ENCODE measurements at places on chromosomes 7 and 10. TPM values are rescaled to one million over a fixed set of nuclear protein-coding genes. Genes with fewer than 3 reads are reported as not detected.

DNA sequence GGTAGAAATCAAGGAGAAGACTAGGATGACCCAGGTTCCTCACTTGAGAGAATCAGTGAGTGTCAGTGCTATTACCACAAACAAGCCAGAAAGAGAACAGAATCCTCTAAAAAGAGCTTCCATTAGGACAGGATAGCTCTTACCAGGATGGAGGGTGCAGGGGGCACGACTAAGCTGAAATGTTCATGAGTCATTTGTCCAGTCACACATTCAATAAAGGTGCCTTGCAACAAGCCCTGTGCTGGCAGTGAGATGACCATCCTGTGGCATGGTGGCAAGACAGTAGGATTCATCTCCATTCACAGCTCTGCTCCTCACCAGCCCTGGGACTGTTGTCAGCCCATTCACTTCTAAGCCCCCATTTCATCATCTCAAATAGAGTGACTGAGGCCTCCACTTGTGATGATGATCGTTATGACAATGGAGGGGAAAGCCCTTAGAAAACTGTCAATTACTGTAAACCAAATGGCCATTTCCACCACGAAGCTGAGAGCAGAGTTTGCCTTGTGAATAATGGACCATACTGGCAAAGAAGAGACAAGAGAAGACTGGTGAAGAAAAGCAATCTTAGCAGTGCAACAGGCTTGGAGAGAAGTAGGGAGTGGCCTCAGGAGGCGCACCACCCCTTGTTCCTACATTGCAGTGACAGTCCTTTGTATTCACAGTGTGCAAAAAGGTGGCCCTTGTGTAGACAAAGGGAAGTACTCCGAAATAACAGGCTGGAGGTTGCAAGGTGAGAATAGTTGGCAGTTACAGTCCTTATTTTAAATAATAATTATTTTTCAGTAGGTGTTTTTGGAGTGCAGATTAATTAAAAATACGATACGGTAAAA, 9.0 kb upstream of the WIPF3 start:
- DNase-seq: no peak

DNA sequence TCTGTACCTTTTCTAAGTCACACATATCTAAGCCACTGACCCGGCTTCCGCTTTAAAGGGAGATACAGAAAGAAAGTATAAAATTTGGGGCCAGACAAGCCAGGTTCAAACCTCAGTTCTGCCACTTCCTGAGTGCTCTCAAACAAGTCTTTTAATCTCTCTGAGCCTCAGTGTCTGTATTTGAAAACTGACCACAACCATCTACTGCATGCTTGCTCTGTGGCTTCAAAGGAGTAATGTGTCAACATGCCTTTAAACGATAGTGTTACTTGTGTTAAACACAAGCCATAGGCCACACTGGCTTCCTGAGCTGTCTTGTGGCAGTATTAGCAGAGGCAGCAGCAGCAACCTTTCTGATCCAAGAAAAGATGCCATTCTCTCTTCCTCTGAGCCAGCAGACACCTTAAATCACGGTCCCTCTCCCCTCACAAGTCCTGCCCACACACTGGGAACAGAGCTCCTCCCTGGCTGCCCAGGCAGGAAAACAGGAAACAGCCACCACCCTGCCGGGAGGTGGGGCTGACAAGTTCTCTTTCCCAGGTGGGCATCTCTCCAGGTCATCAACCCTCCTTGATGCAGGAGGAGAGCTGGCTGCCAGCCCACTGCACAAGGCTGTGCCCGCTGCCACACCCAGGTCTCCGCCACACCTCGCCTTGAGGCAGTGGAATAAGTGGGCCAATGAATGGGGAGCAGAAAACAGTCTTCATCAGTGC, 10.7 kb downstream of the HIP1 start:
- DNase-seq: no peak

Gene DDX56
- total RNA-seq: 61.3 TPM

Gene PNLIPRP2
- not detected for total RNA-seq

GRCh38 chr10:44382131-44382858, 2.6 kb downstream of the CXCL12 start:
- DNase-seq: no peak

DNA sequence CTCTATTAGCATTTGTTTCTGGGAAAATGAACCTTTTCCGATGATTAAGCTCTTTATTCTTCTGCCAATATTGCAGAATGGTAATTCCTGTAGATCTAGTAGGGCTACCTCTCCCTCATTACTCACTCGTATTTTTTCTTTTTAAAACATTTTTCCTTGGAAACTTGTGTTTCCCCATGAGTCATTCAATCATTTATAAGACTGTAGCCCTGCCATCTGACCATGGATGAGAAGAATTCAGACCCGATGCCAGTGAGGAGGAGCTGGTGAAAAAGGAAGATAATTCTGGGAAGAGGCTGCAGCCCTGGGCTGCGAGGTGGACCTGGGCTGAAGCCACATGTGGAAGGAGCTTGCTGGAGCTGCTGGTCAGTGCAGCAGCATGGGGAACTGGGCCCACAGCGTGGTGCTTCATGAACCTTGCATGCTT, 242.8 kb downstream of the KLF6 start:
- no peak for DNase-seq

DNA sequence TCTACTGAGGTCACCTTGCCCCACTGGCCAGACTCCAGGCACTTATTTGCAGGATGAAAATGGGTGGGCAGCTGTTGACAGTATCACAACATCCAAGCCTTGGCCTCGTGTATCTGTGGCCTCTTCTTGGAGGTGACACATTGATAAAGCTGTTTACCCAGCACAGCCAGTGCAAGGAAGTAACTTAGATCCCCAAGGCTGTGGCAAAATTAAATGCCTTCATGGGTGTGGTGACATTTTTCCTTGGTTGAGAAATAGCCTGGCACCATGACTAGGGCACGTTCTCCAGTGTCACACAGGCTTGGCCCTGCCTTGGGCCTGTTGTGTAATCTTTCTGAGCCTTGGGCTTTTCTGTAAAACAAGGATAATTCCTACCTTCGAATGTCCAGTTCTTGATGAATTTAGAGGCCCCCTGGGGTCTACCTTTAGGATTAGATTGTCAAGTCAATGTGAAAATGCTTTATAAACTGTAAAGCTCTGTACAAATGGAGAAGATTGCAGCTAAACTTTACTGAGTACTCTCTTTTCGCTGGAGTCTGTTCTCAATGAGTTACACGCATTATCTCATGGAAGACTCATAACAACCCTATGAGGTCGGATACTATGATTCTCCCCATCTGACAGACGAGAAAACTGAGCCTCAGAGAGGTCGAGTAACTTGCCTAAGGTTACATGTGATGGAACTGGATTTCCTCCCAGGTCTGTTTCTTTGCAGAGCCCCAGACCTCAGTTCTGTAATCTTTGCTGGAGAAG, 46.7 kb upstream of the LOXL4 start:
- DNase-seq: no peak

Gene DENND2A
- total RNA-seq: 1.0 TPM

Gene DKK1
- 0.24 TPM for total RNA-seq

Gene BAIAP2L1
- total RNA-seq: 2.2 TPM

Gene NOS3
- total RNA-seq: 1.5 TPM

- no peak for DNase-seq
Measured at GRCh38 chr10:61732629-61733278, 70.0 kb downstream of the CABCOCO1 start.

Gene CTAGE6
- total RNA-seq: 0.28 TPM

- no peak for DNase-seq
Measured at GRCh38 chr10:76089556-76090180, 658.2 kb downstream of the LRMDA start.

GRCh38 chr10:114772496-114773196, 48.9 kb upstream of the FHIP2A start:
- no peak for DNase-seq

Gene FZD8
- total RNA-seq: 4.3 TPM

Gene PTN
- total RNA-seq: 20.6 TPM

Data from thymus (tissue), 14 donors.